ENCODE measurements at places on chromosomes 11 and 22.
A peak's percentile ranks its signal among the peaks of the same experiment; 100 is the strongest.

DNA sequence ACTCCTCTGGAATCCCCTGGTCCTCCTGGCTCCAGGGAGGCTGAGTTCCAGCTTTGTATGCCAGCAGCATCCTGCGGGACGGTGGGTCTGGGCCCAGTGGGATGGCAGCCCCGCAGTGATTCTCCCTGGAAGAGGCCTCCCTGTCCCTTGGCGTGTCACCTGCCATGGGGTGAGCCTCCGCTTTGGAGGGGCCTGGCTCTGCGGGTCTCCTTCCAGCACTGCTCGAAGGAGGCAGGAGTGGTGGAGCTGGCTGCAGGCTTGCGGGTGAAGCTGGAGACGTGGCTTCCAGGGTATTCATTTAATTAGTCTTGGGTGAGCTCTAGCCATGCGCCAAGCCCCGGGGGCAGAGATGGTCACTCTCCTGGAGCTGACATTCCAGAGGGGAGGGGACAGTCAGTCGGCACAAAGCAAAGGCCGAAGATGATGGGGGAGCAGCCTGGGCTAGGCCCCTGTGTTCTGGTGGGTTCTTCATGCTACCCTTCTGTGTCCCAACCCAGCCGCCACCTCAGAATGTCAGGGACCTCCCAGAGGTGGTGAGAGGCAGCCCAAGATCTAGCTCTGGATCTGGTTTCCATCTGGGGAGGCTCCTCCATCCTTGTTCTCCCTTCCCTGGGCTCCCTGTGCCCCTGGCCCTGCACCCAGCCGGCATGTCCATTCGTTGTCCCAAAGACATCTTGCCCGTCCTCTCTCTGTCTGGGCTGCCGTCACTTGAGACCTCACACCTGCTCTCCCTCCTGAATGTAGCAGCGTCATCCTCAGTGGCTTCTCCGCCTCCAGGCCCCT lies 1332.5 kb downstream of the BRD1 start:
- DNase-seq = no peak

DNA sequence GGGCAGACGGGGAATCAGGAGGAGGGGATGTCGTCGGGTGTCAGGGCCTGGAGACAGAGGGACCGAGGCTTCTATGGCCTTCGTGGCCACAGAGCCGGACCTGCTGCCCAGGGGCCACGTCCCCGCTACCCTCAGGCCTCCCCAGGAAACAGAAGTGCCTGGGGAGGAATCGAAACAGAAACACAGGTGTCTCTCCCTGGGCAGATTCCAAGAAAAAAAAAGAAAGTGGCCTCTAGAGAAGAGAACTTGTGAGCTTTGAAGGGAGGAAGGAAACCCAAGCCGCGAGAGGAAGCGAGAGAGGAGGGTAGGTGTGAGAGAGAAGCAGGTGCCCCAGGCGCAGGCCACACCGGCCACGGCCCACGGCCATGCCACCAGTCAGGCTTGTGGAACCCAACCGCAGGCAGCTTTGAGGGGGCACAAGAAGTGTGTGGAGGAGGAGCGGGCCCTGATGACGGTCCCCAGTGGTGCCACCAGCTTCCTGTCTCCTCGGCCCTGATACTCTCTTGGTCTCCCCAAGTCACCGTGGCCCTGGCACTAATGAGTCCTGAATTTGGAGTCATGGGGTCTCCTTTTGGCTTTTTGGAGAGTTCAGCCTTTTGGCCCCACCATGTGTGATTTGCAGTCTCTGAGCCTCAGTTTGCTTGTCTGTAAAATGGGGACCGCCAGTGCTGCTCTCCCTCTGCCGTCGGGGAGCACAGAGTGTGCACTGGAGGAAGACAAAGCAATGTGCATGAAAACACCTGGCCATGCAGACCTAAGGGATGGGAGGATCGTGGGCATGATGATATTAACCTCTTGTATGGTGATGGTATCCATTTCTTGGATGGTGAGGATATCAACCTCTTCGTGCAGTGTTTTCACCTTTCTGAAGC lies 25.2 kb downstream of the LIF start:
- DNase-seq = no peak

DNA sequence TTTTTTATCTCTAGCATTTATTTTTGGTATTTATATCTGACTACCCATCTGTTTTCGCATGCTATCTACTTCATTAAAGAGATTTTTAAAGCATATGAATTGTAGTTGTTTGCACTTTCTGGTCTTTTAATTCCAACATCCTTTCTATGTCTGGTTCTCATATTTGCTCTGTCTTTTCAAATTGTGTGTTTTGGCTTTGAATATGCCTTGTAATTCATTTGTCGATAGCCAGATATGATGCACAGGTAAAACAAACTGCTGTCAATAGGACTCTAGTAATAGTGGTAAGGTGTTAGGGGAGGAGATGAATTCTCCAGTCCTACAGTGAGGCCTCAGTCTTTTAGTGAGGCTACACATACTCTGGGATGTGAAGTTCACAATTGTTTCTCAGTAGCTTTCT lies 530.8 kb upstream of the CCDC179 start:
- DNase-seq = no peak

GRCh38 chr22:42268852-42269410 lies 1.5 kb downstream of the TCF20 start:
- no peak for DNase-seq

- no peak for DNase-seq
Measured at GRCh38 chr22:16949561-16949960, 58.5 kb downstream of the GAB4 start.

GRCh38 chr11:118050208-118050891 lies 26.5 kb upstream of the TMPRSS4 start:
- DNase-seq = no peak

DNA sequence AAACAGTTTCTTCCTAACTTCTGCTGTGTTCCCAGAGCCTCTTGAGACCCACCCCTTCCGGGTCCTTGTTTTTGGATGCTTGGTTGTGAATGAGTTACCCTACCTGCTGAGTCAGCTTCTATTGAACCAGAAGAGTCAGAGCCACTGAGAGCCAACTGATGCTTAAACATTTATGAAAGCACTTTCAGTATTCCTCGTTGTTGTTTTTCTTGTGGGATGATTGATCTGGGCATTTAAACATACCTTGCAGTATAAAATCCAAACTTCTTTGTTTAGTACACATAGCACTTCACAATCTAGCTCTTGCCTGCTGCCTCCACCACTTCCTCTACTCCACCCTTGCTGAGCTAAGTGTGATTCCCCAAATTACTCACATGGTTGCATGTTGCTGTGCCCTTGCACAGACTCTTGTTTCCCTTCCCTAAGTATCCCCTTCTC lies 5.5 kb downstream of the PRSS23 start:
- DNase-seq = peak; percentile 86

DNA sequence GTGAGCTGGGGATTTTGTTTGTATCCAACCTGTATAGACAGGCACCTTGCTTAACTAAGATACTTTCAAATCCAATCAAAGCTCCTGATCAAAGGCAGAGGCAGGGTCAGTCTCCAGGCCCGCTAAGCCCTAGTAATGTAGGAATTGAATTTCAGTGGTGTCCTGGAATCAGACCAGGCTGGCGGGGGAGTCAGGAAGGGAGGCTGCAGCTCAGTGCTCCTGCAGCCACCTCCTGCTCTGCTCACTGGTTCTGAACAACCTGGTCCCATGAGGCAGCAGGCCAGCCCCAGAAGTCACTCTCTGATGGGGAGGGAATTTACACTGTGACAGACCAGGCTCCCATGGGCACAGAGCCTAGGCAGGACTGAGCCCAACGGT lies 38.5 kb upstream of the GALNT18 start:
- DNase-seq = no peak

- DNase-seq = no peak
Measured at GRCh38 chr11:34548278-34548677, 34.7 kb upstream of the ELF5 start.

GRCh38 chr11:133955945-133956421 lies 785 bp downstream of the IGSF9B start:
- DNase-seq = no peak

GRCh38 chr11:123587559-123587958 lies 66.9 kb downstream of the SCN3B start:
- DNase-seq = no peak

- DNase-seq = no peak
Measured at GRCh38 chr22:48819232-48819631, 1008.4 kb downstream of the BRD1 start.

DNA sequence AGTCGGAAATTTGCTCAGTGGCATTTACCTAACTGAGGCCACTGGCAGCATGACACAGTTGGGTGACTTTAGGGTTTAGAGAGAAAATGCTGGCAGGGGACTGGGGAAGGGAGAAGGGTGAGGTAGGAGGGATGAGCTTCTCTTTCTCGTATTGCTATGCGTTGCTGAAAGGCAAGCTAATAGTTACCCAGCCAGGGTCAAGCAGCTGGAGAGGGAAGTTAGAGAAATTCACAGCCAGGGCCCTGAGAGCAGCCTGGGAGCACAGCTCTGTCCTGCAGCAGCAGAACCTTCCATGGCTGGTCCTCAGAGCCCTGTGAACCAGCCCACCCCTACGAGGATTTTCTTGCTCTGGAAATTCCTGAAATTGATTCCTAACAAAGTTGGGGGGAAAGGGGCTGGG lies 679.6 kb downstream of the NTM start:
- peak; percentile 12 for DNase-seq

GRCh38 chr11:62881579-62882430 lies 1.1 kb downstream of the SLC3A2 start:
- DNase-seq = peak; percentile 97

DNA sequence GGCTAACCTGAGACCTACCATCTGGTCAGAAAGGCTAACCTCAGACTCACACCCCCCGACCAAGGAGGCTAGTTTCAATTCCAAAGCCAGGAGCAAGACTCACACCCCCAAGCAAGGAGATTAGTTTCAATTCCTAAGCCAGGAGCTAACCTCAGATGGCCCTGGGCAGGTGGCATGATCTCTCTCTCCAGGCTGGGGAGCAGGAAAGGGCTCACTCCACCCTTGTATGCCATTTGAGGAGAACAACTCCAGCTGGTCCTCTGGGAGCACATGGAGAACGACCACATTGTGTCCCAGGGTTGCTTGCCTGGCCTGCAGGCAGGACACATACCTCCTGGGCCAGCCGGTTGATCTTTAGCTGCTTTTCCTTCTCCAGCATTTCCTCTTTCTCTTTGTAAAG lies 32.6 kb downstream of the USH1C start:
- no peak for DNase-seq

DNA sequence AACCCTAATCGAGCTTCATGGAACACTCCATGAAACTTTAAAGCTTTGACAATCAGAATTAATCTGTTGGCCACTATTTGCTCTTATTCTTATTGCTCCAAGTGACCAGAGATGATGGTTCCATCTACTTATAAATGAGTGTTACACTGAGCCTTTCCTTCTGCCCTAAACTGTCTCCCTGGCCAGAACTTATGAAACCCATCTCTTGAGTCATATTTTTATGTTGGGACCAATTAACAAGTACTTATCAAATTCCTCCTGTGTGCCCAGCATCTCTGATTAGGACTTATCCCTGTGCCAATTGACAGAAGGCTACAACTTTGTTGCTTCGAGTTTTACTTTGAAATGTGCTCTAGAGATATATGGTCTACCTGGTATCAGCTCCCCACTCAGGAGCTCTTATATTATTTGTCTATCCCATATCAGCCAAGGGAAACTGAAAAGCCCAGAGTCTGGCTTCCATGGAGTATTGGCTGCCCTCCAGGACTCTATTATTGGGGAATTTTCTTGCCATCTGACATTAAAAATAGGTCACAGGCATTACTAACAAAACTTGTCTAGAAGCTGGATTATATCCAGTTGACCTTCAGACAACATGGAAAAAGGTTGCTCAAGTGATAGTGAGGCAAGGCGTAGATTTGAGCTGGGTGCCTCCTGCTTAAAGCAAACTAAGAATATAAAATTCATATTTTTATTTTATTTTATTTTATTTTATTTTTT lies 8.8 kb downstream of the KREMEN1 start:
- DNase-seq = no peak

- DNase-seq = peak; percentile 76
Measured at GRCh38 chr11:80168796-80169195, 728.0 kb upstream of the TENM4 start.

GRCh38 chr11:134792044-134792443 lies 380.0 kb upstream of the B3GAT1 start:
- DNase-seq = no peak

- no peak for DNase-seq
Measured at GRCh38 chr22:48490500-48491411, 1336.9 kb downstream of the BRD1 start.

DNA sequence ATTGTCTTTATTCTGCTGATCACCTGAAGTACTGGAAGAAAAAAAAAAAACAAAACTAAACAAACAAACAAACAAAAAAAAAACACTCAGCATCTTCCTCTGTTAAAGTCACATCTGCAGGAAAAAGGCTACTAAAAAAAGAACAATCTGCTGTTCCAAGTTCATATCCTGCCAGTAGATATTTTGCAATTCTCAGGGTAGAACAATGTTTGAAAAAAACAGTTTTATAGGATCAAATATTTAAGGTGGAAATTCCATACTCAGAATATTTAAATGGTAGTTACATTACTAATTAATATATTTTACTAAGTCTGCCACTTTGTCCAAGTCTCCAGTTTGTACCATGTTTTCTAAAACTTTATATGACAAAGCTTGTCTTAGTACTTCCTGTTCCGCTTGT lies 175.2 kb downstream of the SBF2 start:
- DNase-seq = no peak

GRCh38 chr11:28938091-28938490 lies 829.9 kb downstream of the METTL15 start:
- no peak for DNase-seq

- peak; percentile 88 for DNase-seq
Measured at GRCh38 chr22:40412441-40412840, 42.0 kb downstream of the SGSM3 start.

GRCh38 chr11:67484847-67485311 lies 2.1 kb downstream of the AIP start:
- peak; percentile 59 for DNase-seq

DNA sequence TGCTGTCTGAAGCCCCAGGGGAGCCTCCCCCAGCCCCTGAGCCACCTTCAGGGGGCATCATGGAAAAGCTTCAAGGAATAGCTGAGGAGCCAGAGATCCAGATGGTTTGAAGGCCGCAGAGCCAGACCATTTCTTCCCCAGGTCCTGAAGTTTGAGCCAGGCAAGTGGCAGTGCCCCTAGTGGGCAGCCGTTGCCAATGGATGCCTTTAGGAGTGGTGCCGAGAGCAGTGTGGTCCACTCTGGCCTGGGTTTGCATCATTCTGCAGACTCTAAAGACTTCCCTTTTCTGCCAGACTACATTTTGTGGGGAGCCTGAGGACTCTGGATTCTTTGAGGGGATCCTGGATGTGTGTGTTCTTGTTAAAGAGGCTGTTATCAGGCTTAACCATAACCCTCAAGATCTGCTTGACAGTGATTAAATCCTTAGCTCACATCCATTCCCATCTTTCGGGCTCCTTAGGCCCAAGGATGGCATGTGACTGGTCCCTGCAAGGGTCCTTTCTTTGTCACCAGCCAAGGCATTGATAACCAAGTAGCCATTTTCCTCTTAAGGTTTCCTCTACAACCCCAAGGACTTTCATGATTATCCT lies 13.1 kb downstream of the HINFP start:
- peak; percentile 71 for DNase-seq
